ENCODE measurements at places on chromosomes 6 and 20.

GRCh38 chr20:64063389-64064144, 569 bp downstream of the TCEA2 start:
- DNase-seq = no peak

DNA sequence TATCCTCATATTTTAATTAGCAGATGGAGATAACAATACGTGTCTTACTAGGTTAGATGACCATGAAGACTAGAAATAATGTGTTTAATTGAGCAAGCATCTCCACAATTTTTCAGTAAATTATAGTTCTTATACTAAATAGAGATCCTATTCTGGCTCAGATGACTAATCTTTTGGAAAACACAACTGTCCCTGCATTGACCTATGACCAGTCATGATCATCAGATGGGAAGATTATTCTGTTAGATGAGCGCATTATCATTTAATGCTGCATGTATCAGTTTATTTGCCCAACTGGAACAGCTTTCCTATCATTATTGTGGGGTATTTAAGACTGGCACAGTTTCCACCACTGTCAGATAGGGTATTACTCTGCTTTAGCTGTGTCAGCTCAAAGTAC, 185.5 kb downstream of the MOXD1 start:
- DNase-seq = no peak

GRCh38 chr6:139981768-139982181, 607.3 kb upstream of the CITED2 start:
- DNase-seq = no peak

GRCh38 chr6:82076916-82077315, 170.6 kb downstream of the IBTK start:
- no peak for DNase-seq

GRCh38 chr6:106442395-106442794, 81.9 kb downstream of the CRYBG1 start:
- DNase-seq = no peak

GRCh38 chr20:19269737-19270340, 57.4 kb downstream of the SLC24A3 start:
- no peak for DNase-seq

DNA sequence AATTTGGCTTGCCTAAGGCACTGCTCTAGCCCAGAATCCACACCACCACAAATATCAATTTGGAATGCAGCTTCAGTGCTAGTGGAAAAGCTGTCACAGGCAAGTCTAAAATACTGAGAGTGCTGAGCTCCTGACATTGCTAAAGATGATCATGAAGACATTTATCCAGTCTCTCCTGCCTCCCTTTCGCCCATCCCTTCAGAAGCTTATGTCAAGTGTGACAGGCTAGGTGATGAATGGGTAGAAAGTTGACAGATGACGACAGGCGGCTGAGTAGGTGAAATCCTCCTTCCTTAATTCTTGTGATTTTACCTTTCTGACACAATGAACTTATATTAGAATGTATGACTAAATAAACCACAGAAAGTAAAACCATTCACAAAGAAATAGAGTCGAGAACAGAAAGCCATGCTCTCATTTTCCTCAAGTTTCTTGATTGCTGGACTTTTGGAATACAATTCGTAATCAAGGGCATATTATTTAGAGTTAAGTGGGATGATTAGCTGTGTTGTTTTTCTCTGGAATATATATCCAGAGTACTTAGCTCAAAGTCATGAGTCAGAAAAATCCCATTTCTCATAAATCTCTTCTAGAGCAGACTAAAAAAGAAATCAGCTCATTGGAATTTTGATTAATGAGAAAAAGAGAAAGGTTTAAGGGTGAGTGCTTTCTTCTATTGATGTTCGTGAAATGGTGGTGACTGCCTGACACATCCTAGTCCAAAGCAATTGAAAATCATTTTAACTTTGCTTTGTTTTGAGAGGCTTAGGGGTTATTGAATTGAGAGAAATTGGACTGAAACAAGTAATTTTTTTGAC, 1228.2 kb upstream of the CITED2 start:
- DNase-seq = no peak
